ENCODE measurements at places on chromosomes 1 and 21. TPM values are rescaled to one million over a fixed set of nuclear protein-coding genes. Genes with fewer than 3 reads are reported as not detected.
A peak's percentile ranks its signal among the peaks of the same experiment; 100 is the strongest.

SERTAD4 gene
- 6.5 TPM for total RNA-seq

SLC6A17 gene
- total RNA-seq = 0.96 TPM

S100A3 gene
- not detected for total RNA-seq

LCE2B gene
- total RNA-seq = not detected

SMIM1 gene
- total RNA-seq = not detected

FAM72C gene
- 6.0 TPM for total RNA-seq

GUCA2B gene
- not detected for total RNA-seq

DNA sequence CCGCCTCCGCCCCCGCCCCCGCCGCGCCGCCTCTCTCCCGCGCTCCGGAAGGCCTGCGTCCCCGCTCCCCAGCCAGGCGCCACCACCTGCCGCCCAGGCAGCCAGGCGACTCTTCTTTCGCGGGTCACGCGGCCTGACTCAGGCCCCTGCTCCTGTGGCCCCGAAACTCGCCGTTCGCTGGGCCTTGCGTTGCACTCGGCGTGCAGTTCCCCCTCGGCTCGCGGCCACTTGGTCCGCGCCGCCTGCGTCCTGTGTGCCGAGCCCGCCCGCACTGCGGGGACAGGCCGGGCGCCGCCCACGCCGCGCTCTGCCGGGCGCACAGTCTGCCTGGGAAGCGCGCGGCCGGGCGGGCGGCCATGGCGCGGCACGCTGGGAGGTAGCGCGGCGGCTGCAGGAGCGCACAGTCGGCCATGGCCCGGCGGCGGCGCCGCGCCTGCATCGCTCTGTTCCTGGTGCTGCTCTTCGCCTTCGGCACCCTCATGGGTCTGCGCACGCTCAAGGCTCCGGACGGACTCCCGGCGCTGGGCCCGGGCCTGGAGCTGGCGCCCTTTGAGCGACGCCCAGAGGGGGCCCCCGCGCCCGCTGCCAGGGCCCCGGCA is at the start of gene MANEAL:
Gene MANEAL, plus strand, starts transcription at position 75 of the 599 bp plus-strand sequence. Its CDS starts 336 bp downstream, at position 411.
- DNase-seq = peak; percentile 37

- no peak for DNase-seq
Measured at GRCh38 chr21:36913247-36914169, 53.0 kb downstream of the HLCS start.

DNA sequence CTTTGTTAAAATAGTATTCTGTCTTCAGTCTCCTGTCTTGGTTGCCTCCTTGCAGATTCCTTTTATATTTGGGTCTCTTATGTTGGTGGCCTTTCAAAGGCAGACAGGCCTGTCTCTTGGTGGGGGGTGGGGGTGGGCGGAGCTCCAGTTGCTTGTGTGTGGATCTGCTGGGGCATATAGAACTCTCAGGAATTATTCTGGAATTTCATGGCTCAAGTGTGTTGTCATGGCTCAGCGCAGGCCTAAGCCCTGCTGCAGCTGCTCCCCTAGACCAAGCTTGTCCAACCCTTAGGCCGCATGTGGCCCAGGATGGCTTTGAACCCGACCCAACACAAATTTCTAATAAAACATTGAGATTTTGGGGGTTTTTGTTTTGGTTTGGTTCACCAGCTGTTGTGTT is 8.0 kb downstream of the C1orf35 start:
- no peak for DNase-seq

- DNase-seq = no peak
Measured at GRCh38 chr1:227828786-227829185, 13.3 kb downstream of the PRSS38 start.

DNA sequence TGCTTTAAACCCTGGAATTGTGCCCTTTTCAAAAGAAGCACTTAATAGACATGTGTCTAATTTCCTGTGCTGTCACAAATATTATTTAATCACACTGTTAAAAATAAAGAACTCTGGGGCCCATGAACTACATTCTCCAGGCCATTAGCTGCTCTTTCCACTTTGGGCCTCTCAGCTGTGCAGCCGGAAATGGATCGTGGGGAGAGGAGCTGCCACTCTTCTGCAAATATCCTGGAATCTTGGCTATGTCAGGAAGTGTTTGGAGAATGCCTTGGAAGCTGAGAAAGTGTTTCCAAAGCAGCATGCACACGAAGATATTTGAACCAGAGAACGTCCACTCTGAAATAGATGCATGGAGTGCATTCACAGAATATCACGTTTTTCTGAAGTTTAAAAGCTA is 27.5 kb upstream of the VPS26C start:
- peak; percentile 31 for DNase-seq

DNA sequence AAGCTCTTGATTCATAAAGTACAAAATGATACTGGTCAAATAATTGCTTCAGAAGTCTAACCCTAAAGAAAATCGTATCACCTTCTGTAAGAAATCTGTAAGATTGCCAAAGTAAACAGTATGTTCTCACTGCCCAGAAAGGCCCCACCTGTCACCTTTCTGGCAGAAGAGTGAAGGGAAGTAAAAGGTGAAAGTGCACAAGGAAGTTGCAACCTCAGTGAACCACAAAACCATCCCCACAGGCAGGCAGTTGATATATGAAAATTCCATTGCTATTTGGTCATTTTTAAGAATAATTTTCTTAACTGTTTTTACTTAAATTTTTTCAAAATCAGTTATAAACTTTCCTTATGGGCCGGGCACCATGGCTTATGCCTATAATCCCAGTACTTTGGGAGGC is 48.5 kb upstream of the FBXO28 start:
- DNase-seq = no peak

DNA sequence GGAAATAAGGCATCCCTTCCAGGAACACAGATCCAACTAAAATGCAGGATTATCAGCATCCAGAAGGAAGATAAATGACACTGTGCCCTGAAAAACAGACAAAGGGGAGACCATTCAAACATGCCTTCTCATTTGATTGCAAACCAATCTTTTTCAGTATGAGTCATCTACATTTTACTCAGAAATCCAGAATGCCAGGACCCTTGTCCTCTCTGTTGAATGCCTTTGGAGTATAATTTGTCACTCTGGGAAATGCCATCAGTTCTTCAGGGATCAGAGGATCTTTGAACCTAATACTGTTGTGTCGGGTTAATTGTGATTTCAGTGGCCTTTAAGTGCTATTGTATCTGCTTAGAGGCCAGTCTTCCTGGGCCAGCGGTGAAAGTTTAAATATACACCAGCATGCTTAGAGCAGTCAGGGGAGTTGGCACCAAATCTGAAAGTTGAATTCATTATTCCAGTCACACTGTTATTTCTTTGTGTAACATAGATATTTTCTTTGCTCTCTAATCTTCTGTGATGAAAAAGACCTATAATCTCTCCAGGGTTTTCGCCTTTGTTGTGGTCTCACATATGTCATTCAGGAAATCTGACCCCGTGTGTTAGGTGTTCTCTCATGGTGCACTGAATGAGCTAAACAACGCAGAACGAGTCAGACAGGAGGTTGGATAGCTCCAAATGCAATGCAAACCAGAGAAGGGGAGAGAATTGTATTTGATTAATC is 364.8 kb upstream of the SGIP1 start:
- no peak for DNase-seq

- no peak for DNase-seq
Measured at GRCh38 chr1:213772128-213773063, 215.4 kb upstream of the PROX1 start.

GRCh38 chr1:81149649-81150325 is 650.9 kb upstream of the ADGRL2 start:
- no peak for DNase-seq

- DNase-seq = no peak
Measured at GRCh38 chr1:8986814-8987190, 39.4 kb downstream of the SLC2A7 start.

DNA sequence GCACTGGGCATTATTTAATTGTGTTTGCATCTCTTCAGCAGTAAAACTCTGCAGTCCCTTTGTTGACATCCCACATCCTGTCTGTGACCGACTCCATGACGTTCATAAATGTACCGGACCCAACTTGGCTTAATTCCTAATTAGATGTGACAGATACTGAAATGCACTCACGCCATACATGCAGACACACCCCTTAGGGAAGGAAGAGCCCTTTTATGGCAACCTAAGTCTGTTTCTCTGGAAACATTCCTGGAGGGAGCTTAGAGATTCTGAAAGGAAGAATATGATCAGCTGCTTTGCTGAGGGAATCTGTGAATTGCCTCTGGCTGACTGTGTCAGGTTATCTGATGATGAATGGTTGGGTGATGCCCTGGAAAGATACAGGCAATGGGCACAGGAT is 33.4 kb downstream of the ADAMTS5 start:
- DNase-seq = peak; percentile 79

DNA sequence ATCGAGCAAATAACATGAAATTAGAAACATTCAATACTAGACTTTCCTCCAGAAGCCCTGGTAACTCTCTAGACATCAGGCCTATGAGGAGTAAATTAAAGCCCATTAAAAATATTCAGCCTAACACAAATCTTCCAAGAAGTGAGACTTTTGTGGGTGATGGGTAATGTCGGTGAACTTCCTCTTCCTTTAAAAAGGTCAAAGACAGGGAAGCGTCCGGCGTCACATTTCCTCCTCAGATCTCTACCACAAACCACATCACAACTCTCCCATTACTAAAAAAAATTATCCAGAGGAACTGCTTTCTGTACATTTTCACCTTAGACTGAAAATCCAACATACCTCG is 1.4 kb downstream of the EIF4G3 start:
- DNase-seq = peak; percentile 67

DNA sequence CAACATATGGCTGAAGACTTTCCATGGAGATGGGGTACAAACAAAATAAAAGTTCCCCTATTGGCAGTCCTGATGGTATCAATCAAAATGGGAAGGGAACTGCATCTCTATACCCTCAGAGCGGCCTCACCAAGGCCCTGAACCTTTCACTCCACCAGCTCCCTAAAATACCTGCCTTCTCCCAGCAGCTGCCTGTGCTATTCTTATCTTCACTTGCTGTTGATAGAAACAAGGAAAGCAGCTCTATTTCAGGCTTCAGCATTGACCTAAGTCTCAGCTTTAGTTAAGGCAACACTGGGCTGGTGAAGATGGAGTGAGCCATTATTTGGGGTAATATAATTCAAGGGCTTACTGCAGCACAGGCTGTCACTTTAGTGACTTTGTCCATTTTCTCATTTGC is 21.7 kb upstream of the PIGC start:
- no peak for DNase-seq

DNA sequence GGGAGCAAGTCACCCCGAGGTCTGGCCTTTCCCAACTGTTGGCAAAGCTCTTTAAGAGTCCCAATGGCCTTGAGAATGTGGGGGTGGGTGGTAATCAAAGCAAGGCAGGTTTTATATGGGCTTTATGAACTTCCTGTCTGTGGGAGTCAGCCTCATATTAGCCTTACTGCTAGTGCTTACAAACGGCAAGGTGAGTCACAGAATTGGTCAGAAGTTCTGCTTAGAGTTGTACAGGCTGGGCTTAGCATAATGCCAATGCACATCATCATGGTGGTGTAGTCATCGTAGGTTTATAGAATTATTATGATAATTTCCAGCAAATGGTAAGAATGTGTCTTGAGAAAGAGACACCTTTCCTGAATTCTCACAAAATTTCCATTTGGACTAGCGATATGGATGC is 192.7 kb upstream of the KIAA0040 start:
- DNase-seq = no peak

DNA sequence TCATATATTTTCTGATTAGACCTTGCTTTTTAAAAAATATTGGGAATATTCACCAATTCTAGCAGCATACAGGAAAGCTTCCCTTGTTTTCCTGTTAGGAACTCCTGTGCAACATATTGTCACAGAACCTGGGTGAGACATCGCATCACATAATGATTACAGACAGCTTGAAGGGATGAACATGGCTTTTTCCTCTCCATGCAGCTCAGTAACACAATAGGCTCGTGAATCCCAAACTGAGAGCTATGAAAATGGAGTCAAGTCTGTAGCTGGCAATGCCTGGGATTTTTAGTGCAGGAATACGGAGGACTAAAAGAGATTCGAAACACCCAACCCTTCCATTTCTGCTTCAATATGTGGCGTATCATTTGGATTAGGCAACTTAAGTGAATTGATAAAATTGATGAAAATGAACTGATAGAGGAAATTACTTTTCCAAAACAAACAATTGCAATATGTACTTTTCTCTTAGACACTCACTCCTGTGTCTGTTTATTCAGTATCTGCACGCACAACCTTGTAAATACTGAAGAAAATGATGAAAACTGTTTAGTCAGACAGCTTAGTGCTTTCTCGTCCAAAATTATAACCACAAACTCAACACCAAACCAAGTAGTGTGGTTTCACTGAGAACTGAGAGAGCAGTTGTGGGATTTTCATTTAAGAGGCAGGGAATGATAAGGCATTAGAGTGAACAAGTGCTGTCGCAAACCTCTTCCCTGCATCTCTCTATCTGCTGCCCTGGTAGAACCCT is 250.4 kb downstream of the PTBP2 start:
- DNase-seq = no peak

DNA sequence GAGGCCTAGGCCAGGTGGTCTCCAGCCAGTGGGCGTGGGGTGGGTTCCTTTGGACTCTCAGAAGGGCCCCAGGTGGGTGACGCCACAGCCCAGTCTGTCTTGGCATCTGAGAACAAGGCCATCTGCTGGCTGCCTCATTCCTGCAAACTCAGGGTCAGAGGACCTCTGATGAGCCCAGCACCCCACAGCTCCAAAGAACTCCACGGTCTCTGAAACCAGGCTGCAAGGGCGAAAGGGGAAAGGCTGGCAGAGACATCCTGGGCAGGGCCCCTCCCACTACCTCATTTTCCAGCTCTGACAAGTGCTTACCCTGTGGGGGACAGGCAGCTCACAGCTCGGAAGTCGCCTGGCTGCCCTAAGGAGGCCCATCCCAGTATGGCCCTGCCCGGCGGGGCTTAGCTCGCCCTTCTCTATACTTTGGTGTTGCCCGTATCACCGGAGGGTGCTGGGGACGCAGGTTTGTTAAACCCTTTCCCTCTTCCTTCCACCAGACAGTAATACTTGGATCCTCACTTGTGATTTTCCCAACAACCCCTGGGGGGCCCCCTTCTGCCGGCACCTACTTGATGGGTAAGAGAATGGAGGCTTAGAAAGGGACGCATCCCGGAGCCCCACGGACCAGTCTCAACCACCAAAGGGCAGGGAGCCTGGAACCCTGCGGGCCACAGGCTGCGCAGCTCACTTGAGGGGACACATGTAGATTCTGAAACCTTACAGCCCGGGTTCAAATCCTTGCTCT is 10.9 kb upstream of the EDN2 start:
- DNase-seq = no peak

- no peak for DNase-seq
Measured at GRCh38 chr1:30635391-30635975, 87.9 kb downstream of the MATN1 start.

DNA sequence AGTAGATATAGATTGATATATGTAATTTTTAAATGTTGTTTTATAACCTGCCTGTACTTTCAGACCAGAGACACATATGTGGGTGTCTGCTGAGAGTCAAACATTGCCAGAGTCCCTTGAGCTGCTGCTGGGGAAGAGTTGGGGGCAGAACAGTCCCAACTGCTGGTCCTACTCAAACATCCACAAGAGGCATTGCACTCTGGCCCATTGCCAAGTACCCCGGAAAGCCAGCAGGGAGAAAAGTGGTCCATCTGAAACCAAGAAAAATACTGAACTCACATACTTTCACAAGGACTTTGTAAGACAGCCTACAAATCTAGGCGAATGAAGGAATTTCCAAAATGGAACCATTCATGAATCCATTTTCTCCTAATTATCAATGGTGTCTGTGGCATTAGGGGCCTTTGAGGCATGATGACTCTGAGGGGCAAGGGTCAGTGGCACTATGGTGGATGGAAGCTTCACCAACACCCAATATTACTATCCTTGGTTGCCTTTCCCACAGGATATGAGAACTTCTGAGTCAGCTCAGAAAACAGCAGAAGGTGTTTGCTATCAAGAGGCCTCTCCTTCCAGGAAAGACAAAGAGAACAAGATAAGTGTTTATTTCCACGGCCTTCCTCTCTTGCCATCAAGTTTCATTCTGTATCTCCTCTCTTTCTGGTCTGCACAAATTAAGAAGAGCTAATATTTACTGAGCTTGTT is 7.3 kb upstream of the TBX15 start:
- no peak for DNase-seq
